Thymus (tissue), 14 donors: ENCODE measurements at places on chromosomes 1 and 21. TPM values are rescaled to one million over a fixed set of nuclear protein-coding genes. Genes with fewer than 3 reads are reported as not detected.

The LCE3E gene
- total RNA-seq: not detected

The CASP9 gene
- 5.6 TPM for total RNA-seq

The SLC45A1 gene
- total RNA-seq: 0.09 TPM

DNA sequence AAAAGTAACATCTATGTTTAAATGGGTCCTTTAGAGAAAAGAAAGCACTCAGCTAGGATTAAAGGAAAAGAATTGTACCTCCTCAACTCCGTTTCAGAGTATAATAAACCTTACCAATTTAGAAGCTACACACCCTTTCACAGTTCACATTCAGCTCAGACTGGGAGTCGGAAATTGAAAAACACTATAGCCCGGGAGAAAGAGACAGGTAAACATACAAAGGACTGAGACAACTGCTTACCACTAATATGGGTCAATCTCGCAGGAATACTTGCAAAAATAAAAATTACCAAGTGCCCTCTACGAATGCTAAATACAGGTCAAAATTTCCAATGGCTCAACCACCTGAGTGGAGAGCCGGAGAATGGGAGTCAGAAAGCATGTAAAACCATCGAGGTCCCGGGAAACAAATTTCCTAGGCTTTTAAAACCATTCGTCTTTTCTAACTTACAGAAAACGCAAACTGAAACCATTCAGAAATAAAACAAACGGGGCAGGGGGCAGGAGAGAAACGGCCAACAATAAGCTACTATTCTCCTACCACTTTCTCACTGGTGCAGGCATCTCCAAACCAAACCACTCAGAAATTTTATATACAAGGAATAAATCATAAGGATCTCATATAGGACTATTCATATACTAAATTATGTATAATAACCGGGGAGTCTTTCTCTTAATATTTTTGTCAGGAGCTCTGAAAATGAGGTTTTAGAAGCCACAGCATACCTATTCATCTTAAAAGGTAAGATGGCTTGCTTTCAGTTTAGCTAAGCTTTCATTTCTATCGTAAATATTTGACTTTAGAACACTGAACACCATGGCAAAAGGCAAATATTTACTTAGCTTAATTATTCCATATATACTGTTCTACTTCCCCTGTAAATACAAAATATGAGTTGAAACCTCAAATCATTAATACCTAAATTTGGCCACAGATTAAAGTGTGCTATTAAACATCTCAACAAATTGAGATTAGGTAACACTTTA lies 136.5 kb downstream of the RERE start:
- no peak overlapping the region for H3K4me3 ChIP-seq
- no peaks in the 10 kb centered on the region for H3K27me3 ChIP-seq
- H3K36me3 ChIP-seq: no peaks in the 10 kb centered on the region
- no peak overlapping the region for H3K27ac ChIP-seq
- DNase-seq: no peak

- no peaks in the 10 kb centered on the region for H3K36me3 ChIP-seq
- H3K27me3 ChIP-seq: no peaks in the 10 kb centered on the region
- no peak for DNase-seq
- no peak overlapping the region for H3K4me3 ChIP-seq
- no peaks in the 10 kb centered on the region for H3K4me1 ChIP-seq
These were observed 97.2 kb upstream of the LYPLAL1 start for GRCh38 chr1:219076326-219076937.

- peaks cover 3% of the 10 kb centered on the region for H3K4me1 ChIP-seq
- no peaks in the 10 kb centered on the region for H3K36me3 ChIP-seq
- peaks cover 4% of the 10 kb centered on the region for H3K27me3 ChIP-seq
These were observed 22.7 kb downstream of the MAB21L3 start for GRCh38 chr1:116133696-116134475.

DNA sequence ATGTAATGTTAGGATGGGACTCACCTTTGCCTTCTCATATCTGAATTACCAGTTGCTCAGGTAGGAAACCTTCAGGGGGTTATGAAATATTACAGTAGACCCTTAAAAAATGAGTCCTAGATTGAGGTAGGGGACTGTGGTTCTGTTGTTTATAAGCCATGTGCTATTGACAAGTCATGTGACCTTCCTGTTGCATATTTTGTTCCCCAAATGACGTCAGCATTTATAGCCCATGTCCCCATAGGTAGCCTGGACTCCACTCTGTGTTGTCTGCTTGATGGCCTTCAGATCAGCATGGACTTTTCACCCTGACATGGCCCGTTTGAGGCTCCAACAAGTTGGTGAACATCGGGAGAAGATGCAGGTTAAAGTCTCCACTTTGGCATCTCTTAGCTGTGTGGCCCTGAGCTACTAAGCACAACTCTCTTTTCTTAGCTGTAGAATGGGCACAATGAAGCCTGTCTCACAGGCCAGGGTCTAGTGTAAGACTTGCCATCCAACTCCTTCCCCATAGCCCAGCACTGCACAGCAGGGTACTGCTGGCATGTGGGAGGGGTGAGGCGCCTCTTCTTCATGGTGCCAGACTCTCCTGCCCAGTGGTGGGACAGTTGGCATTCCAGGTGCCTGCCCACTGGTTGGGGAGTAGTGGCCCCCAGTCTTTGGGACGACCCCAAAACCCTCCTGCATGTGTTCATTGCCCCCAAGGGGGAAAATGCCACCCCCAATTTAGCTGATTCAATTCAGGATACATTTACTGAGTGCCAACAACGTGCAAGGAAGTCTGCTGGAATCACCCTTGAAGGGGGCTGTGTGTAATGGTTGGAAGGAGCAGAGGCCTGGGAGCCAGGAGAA lies 36.1 kb upstream of the TTC22 start:
- H3K4me3 ChIP-seq: no peak overlapping the region
- no peaks in the 10 kb centered on the region for H3K36me3 ChIP-seq
- H3K27ac ChIP-seq: no peak overlapping the region
- peaks cover 2% of the 10 kb centered on the region for H3K27me3 ChIP-seq

DNA sequence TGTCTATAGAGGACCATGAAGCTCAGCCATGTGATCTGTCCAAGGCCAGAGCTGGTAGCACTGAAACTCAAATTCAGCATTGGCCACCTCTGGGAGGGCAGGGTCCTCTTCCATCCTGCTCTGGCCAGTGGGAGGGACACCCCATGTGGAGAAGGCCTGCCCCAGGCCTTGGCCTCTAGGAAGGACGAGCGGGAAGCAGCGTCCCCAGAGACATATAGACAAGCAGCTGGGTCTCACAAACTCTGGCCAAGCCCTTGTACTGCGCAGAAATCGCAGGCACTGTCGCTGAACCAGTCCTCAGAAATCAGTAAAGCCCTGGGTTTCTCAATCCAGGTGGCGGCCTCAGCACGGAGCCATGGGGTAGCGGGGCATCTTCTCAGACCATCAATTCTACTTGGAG lies 180.7 kb downstream of the HIVEP3 start:
- no peak overlapping the region for H3K27ac ChIP-seq
- H3K27me3 ChIP-seq: no peaks in the 10 kb centered on the region
- no peak for DNase-seq
- no peak overlapping the region for H3K4me3 ChIP-seq
- no peaks in the 10 kb centered on the region for H3K36me3 ChIP-seq
- H3K4me1 ChIP-seq: peaks cover 65% of the 10 kb centered on the region

DNA sequence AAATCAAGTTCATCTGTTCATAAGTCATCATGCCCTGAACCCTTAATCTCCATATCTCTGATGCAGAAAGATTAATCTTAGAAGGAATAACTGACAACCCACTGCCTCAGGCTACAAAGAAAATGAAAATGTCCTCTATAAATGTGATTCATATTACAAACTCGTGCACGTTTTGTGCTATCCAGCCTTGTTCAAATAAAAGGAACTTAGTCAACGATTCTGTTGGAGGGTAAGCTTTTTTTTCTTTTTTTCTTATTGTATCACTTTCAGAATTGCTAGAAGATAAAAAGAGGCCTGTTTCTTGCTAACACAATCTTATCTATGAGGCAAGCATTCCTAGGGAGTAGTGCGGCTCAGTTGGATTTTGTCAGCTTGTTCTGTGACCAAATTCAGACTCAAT lies 228.4 kb downstream of the TM2D1 start:
- DNase-seq: no peak
- no peak overlapping the region for H3K27ac ChIP-seq
- no peaks in the 10 kb centered on the region for H3K4me1 ChIP-seq
- H3K4me3 ChIP-seq: no peak overlapping the region
- H3K27me3 ChIP-seq: no peaks in the 10 kb centered on the region
- H3K36me3 ChIP-seq: no peaks in the 10 kb centered on the region

DNA sequence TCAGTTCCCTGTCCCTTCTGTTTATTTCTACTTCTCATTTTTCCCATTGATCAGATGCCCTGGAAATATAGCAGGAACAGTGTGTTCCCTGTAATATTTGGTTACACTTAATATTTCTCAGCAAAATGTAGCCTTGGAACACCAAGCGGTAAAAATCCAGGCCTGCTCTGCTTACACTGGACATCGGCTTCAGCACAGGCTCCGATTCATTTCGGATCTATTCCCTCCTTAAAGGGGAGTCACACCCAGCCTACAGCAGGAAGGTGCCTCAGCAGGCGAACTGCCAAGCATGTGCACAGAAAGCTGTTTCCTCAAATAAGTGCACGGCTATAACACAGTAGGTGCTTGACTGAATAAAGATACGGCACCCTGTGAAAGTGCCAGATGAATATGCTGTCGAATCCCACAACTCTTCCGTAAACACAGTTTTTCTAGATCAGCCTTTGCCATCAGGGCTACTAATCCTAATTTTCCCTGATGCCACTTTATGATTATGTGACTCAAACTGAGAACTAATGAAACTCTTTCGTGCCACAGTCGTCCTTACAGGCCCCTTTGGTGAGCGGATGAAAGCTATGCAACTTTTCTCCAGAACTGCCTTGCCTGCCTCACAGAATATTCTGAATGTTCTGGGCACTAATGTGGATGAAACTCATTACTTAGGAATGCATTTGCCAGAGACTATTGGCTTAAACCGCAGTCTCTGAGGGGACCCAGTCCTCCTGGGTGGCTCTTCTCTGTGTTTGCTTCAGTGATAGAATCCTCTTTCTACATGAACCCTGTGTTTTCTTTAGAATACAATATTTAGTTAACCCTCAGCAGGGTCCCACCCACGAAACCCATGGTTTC lies 275.5 kb upstream of the RUNX1 start:
- no peak for DNase-seq
- no peaks in the 10 kb centered on the region for H3K27me3 ChIP-seq
- no peaks in the 10 kb centered on the region for H3K4me1 ChIP-seq

The TCHHL1 gene
- total RNA-seq: 0.05 TPM
